ENCODE measurements at places on chromosomes 5 and 9.

DNA sequence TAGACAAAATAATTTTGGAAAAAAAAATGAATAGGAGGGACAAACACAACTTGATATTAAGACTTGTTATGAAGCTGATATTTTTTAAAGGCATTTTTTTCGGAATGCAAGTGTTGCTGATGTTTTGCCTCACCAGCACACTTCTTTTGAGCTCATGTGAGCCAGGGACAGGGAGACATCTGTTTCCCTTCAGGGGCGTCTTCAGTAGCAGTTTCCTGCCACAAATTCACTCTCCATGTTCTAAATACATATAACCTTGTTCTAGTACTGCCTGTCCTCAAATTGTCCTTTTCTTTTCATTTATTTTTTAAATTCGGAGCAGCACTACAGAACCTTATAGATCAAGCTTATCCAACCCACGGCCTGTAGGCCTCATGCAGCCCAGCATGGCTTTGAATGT, 316.0 kb upstream of the PAPPA start:
- no peak for DNase-seq

DNA sequence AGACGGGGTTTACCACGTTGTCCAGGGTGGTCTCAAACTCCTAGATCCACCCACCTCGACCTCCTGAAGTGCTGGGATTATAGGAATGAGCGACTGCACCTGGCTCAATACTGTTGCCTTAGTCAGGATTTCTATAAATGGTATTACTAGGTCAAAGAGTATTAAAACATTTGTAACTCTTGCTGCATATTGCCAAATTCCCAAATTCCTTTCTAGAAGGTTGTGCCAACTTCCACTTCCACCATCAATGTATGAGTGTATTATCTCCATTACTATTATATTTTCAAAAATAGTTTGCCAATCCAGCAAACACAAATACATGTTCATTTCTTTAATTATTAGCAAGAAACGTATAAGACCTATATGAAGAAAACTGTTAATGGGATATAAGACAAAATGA, 10.6 kb downstream of the PTGR1 start:
- DNase-seq = no peak

GRCh38 chr9:108953983-108954574, 19.9 kb downstream of the ABITRAM start:
- DNase-seq = peak; percentile 56

DNA sequence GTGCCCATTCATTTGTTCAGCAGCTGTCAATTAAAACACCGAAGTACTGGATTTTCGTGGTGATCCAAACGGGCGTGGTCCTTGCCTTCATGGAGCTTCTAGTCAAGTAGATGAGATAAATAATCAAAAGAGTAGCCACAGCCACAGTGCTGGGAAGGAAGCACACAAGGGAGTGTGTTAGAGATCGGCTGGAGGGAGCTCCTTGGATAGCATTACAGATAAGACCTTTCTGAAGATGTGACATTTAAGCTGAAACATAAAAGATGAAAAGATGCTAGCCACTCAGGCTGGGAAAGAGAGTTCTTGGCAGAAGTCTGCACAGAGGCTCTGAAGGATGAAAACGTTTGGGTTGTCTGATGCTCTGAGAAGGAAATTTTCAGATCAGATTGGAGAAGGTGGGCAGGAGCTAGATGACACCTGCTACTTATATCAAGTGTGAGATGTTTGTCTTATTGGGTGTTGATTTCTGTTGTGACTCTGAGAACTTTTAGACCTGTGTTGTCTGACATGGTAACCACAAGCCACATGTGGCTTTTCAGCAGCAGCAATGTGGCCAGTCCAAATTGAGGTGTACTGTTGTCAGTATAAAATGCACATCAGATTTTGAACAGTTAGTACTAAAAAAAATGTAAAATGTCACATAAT, 123.9 kb downstream of the TLE4 start:
- DNase-seq = no peak

DNA sequence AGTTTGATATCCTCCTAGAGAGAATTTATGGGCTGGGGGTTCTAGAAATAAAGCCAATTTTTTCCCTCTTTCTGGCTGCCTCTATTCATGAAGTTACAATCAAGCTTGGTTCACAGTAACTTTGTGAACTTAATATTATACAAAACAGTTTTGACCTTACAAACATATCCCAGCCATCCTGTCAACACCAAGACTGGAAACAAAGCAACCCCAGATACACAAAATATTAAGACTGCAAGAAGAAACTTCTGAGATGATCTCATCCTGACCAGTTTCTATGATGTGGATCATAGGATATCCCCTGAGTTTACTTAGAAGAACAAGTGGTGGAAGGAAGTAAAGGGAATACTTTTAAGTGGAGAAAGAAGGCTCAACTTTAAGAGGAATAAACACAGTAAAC, 28.3 kb upstream of the CER1 start:
- DNase-seq = no peak

DNA sequence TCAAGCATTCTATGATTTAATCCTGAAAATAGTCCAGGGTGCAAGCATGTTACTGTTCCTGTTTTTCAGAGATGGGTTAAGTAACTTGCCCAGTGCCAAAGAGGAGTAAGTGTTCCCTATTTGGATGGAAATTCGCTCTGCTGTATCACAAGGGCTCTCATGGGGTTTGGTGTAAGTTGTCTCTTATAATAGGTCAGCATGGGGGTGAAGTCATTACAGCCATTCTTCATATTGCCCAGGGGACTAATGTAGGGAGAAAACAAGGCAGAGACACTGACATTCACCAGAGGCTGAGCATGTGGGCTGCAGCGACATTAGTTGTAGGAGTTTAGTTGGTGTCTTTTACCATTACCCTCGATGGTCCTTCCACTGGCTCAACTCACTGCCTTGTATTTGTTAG, 142.1 kb upstream of the GLRA1 start:
- no peak for DNase-seq

DNA sequence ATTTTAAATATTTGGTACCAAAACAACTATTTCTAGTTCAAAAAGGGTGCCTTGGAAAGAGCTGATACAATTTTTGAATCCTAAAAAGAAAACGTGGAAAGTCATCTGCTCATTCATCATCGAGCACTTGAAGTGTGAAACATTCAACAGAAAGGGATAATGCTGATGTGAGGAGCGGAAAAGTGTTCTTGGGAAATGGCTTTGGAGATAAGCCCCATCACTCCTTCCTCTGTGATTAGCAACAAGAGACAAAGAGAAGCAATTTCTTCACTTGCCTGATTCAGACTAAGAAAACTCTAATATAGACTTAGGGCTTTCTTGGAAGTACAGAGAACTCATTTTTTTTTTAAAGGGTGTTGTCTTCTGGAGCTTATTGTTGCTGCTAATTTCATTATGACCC, 74.9 kb downstream of the C9orf152 start:
- no peak for DNase-seq

- peak; percentile 38 for DNase-seq
Observed at GRCh38 chr5:60668686-60669304, 31.2 kb downstream of the DEPDC1B start.

- peak; percentile 32 for DNase-seq
Observed at GRCh38 chr5:164302533-164303235, 797.3 kb downstream of the MAT2B start.

- peak; percentile 95 for DNase-seq
Observed at GRCh38 chr5:37776826-37777225, 63.0 kb downstream of the GDNF start.

DNA sequence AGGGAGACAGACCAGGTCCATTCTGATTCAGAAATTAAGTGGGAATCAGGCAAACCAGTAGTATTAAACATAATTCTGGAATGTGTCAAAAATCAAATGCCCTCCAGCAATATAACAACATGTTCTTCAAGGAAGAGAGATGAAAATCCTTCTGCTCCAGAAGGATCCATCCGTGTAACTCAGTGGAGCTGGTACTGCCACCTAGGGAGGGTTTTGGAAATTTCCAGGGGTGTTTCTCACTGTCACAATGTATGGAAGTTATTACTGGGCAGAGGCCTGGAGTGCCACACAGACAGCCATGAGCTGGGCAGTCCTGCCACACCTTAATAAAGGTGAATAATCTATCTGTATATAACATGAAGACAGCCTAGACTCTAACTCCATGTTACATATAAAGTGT, 87.5 kb downstream of the TTLL11 start:
- DNase-seq = peak; percentile 57

- DNase-seq = no peak
Observed at GRCh38 chr9:19947996-19948395, 159.2 kb upstream of the SLC24A2 start.

- DNase-seq = no peak
Observed at GRCh38 chr5:106675687-106676086, 995.0 kb downstream of the EFNA5 start.

- no peak for DNase-seq
Observed at GRCh38 chr9:74321396-74321795, 175.7 kb upstream of the RORB start.

DNA sequence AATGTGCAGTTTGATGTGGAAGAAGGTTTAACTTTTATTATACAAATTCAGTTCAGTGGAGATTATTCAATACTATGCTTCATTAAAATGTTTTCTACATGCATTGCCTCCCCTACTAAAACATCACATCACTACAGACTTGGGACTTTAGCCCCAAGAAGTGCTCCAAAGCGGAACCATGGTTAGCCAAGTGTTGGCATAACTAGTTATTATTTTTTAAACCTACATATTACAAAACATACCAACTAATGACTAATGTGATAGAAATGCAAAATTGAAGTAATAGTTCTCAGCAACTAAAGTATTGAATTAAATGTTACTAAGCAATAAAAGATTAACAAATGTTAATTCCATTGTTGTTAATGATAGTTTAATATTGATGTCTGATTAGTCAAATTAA, 74.5 kb downstream of the XRCC4 start:
- DNase-seq = peak; percentile 28

GRCh38 chr5:25091921-25092320, 447.1 kb upstream of the CDH10 start:
- DNase-seq = no peak

DNA sequence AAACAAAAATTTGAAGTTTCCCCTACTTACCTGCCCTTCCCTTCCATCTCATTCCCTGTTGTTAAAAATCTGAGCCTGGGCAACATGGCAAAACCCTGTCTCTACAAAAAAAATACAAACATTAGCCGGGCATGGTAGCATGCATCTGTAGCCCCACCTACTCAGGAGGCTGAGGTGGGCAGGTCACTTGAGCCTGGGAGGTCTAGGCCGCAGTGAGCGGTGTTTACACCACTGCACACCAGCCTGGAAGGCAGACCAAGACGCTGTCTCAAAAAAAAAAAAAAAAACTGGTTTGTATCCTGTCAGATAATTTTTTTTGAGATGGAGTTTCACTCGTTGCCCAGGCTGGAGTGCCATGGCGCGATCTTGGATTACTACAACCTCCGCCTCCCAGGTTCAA, 16.3 kb upstream of the REEP5 start:
- DNase-seq = no peak

DNA sequence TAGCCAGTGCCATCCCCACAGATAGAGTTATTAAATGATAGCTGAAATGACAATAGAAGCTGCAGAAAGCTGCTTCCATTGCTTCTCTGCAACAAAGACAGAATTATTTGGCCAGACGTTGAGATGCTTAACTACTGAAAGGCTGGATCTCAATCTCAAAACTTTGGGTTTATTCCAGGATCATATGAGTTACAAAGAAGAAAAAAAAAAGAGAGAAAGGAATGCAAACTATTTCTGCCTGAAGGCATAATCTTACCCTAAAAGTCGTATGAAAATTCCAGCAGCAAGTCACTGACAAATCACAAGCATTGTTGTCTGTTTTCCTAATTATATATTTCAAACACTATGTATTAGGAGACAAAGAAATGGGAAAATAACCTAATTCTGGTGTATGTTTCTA, 12.8 kb upstream of the TYRP1 start:
- peak; percentile 70 for DNase-seq

- DNase-seq = peak; percentile 76
Observed at GRCh38 chr9:21994556-21995005, at the start of gene CDKN2B-AS1. CDKN2B-AS1 (plus strand) TSS chr9:21994791.

DNA sequence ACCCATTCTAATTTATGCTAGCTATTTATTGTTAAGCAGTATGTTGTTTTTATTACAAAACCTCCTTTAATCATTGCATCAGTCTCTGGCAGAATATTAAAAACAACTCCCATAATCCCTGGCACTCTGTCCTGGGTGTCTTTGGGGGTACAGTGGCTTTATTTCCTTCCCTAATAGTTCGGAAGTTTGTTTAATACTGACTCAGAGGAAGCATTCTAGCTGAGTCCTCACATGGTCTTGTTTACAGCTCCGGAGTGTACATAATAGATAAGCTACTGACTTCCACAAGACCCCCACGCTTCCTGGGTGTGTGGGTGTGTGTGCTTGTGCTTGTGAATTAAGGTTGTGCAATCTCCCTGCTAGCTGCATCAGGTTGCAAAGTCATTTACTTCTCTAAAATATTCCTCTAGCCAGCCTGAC, 149.8 kb upstream of the CDKN2B start:
- DNase-seq = no peak

DNA sequence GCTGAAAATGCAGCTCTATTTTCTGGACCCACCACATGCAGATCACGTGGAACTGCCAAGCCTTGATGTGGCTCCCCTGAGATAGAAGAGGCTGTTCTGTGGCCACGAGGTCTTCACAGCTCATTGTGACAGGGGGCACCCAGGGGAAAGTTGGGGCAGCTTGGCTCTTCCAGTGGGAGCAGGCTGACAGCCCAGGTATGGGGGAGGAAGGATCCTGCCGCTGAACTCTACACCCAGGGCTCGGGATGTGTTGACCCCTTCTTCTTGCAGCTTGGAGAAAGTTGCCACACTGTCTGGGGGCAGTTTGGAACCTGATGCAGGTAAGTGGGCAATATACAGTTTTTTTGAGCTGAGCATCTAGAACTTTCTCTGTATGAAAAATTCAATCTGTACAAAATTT, 133.6 kb upstream of the PITX1 start:
- no peak for DNase-seq

GRCh38 chr5:145499483-145499882, 335.7 kb downstream of the PRELID2 start:
- no peak for DNase-seq

- no peak for DNase-seq
Observed at GRCh38 chr5:168683247-168683926, 104.2 kb upstream of the PANK3 start.

DNA sequence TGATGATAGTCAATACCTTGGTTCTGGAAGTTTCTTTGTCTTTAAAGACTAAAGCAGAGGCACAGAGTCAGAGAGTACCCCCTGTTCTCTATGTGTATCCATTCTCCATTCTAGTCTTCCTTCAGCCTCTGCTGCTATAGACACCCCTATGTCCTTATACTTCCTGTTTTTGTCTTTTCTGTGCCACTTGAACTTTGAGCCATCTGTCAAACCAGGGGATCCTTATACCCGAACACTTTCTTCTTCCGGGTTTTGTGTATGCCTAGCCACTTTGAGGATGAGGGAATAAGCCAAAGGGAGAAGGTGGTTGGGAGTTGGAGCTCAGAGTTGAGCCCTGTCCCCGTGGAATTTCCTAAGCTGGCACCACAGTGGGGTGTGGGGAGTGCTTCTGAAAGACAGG, 61.1 kb upstream of the IL6ST start:
- no peak for DNase-seq

GRCh38 chr5:125775896-125776295, 647.3 kb upstream of the GRAMD2B start:
- no peak for DNase-seq

DNA sequence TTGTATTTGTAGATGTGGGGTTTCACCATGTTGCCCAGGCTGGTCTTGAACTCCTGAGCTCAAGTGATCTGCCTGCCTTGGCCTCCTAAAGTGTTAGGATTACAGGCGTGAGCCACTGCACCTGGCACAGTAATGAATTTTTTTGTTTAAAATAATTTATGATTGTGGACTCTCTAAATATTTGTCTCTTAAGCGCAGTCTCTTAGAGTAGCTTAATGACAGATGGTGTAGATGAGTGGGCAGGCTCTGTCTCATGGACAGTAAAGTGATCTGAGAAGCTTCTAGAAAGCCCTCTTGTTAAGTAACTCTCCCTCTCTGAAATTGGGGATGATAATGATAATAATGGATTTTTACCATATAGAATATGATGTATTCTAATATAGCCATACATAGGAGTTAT, 47.5 kb upstream of the KIAA1958 start:
- DNase-seq = no peak

All from fibroblast of skin of back (primary cell).